ENCODE measurements at places on chromosomes 16 and 17.

DNA sequence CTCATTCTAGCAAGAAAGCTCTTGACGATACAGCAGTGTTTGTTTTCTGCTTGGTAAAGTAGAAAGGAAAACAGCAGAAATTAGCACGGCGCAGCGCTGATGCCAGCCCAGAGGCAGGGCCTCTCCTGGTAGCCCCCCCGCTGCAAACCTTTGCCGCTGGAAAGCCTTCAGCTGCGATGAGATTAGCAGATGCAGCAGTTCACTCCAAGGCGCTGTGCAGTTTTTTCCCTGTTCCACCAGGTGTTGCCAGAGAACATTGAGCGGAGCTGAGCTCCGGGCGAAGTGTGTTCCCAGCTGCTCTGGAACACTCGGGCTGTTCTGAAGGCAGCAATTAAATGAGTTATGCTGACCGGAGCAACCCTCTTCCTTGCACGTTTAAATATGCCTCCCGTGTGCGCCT, 72.5 kb downstream of the RBFOX1 start:
- H3K36me3 ChIP-seq: no peaks in the 10 kb centered on the region
- no peak overlapping the region for H3K27ac ChIP-seq
- no peak for DNase-seq

DNA sequence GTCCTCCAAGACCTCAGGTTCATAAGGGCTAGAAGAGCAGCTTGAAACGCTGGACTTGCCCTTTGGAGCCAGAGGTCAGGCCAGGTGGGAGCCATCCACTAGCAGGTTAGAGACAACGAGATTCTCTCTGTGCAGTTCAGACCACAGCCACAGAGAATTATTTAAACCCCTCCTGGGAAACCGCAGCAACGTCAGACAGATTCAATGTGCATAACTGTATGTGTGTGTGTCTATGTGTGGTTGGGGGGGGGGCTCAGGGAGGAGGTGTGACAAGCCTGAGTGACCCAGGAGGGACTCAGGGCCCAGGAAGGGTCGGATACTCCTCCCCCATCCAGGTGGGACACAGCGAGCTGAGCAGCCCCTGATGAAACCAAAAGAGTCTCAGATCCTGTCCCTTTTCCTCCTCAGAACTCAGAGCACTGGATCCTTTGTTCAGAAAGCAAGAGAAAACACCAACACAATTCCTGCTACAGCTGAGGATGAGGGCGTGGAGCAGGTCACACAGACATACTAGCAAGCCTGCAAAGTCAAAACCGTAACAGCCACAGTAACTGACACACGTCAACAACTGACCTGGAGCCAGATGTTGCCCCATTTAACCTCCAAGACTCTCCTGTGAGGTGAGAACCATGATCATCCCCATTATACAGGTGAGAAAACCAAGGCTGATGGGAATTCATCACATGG, 66.8 kb downstream of the XYLT1 start:
- peak overlapping the region; percentile 11 for H3K27ac ChIP-seq
- no peaks in the 10 kb centered on the region for H3K27me3 ChIP-seq
- H3K36me3 ChIP-seq: peaks cover 3% of the 10 kb centered on the region
- no peak overlapping the region for H3K4me3 ChIP-seq

- H3K27ac ChIP-seq: peak overlapping the region; percentile 22
- H3K4me3 ChIP-seq: no peak overlapping the region
- H3K4me1 ChIP-seq: peaks cover 34% of the 10 kb centered on the region
- H3K27me3 ChIP-seq: no peaks in the 10 kb centered on the region
Observed at GRCh38 chr17:17768424-17769088, 68.2 kb downstream of the SREBF1 start.

- no peaks in the 10 kb centered on the region for H3K4me1 ChIP-seq
- H3K36me3 ChIP-seq: no peaks in the 10 kb centered on the region
- no peak overlapping the region for H3K4me3 ChIP-seq
- H3K27me3 ChIP-seq: no peaks in the 10 kb centered on the region
- no peak for DNase-seq
- H3K27ac ChIP-seq: no peak overlapping the region
Observed at GRCh38 chr16:6059671-6060070, 962.1 kb upstream of the EEF2KMT start.

DNA sequence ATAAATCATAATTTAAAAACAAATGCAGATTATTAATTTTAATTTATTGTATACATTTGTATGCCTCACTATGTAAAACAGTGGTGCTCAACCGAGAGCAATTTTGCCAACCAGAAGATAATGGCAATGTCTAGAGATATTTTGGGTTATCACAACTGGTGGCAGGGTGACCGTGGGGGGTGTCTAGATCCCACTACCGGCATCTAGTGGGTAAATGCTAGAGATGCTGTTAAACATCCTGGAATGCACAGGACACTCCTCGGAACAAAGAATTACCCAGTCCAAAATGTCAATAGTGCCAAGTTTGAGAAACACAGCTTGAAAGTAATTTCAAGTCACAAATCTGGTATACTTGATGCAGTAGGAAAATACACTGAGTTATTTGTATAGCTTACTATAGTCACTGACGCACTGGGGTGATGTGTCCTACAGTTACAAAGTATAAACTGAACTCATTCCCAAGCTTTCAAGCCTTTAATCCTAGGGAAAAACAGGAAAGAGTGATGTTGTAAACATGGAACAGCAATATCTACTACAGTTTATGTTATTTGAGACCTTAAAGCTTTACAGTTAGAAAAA, 133.5 kb downstream of the BRIP1 start:
- DNase-seq: no peak
- peaks cover 3% of the 10 kb centered on the region for H3K36me3 ChIP-seq
- H3K4me1 ChIP-seq: no peaks in the 10 kb centered on the region
- H3K4me3 ChIP-seq: no peak overlapping the region

GRCh38 chr16:52843381-52843780, 209.3 kb downstream of the CHD9NB start:
- no peaks in the 10 kb centered on the region for H3K4me1 ChIP-seq
- no peak overlapping the region for H3K27ac ChIP-seq
- H3K4me3 ChIP-seq: no peak overlapping the region
- DNase-seq: no peak
- H3K36me3 ChIP-seq: no peaks in the 10 kb centered on the region

DNA sequence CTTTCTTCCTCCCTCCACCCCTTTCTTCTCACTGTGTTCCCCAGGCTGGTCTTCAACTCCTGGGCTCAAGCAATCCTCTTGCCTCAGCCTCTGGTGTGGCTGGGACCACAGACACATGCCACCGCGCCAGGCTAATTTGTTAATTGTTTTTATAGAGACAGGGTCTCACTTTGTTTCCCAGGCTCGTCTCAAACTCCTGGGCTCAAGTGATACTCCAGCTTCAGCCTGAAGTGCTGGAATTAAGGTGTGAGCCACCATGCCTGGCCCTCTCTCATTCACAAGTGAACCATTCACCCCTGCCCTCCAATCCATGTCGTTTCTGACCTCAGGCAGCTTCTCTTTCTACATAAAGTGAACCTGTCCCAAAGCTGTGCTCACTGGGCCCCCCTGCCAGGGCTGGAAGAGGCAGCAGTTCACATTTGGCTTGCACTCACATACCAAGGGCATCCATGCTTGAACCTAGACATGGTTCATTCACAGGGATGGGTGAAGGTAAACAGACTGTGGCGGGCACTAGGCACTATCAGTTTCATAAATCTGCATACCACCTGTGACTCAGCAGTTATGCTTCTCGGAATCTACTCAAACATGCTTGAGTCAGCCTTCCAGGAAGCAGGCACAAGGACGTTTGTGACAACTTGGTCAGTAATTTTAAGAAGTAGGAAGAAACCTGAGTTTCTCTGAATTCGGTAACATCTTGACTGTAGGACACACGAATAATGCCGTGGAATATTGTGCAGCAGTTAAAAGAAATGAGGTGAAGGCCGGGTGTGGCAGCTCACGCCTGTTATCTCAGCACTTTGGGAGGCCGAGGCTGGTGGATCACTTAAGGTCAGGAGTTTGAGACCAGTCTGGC, 6.0 kb upstream of the RNF213 start:
- peak overlapping the region; percentile 99 for H3K27ac ChIP-seq
- peak overlapping the region; percentile 67 for H3K4me3 ChIP-seq
- peaks cover 4% of the 10 kb centered on the region for H3K36me3 ChIP-seq
- H3K4me1 ChIP-seq: peaks cover 75% of the 10 kb centered on the region
- H3K27me3 ChIP-seq: no peaks in the 10 kb centered on the region

DNA sequence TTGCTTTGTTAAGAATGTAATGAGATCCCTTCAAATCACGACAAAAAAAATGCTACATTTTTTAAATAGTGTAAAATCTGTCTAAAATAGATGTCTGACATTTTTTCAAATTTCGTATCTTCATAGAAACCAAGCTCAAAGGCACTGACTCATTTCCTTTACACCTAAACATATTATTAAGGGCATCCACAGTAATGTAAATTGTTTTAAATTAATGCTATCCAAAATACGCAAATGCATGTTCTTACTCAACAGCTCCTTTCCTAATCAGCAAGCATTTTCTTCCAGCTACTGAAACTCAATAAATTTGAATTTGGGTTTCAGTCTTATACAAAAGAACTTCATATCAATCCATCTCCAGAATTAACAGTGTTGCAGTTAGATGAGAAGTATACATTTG, 4.3 kb downstream of the C16orf87 start:
- H3K4me3 ChIP-seq: peak overlapping the region; percentile 48
- peak overlapping the region; percentile 90 for H3K27ac ChIP-seq
- peaks cover 39% of the 10 kb centered on the region for H3K36me3 ChIP-seq
- H3K4me1 ChIP-seq: peaks cover 53% of the 10 kb centered on the region
- DNase-seq: no peak

GRCh38 chr16:52561910-52562741, 15.2 kb upstream of the TOX3 start:
- H3K36me3 ChIP-seq: no peaks in the 10 kb centered on the region
- H3K4me1 ChIP-seq: no peaks in the 10 kb centered on the region
- DNase-seq: no peak
- no peaks in the 10 kb centered on the region for H3K27me3 ChIP-seq
- no peak overlapping the region for H3K4me3 ChIP-seq
- H3K27ac ChIP-seq: no peak overlapping the region

DNA sequence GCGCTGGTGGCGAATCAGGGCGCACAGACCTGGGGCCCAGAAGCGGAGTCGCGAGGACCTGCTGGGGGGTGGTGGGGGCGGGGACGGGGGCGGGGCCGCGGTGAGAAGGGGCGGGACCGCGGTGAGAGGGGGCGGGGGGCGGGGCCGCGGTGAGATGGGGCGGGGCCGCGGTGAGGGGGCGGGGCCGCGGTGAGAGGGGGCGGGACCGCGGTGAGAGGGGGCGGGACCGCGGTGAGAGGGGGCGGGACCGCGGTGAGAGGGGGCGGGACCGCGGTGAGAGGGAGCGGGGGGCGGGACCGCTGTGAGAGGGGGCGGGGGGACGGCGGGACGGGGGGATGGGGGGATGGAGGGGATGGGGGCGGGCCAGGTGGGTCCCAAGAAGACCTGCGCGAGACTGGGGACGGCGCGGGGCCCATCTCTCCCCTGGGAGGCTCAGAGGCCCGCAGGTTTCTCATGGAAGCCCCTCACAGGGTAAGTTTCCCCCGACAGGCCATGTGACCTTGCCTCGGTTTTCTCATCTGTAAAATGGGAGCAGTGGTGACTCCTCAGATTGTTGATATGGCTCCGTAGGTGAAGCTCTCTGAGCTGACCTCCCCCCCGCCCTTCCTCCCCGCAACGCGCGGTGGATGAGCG, 28.6 kb upstream of the DBNDD1 start:
- DNase-seq: no peak
- H3K27me3 ChIP-seq: peaks cover 21% of the 10 kb centered on the region
- no peak overlapping the region for H3K4me3 ChIP-seq
- peaks cover 4% of the 10 kb centered on the region for H3K36me3 ChIP-seq
- H3K4me1 ChIP-seq: peaks cover 10% of the 10 kb centered on the region
- no peak overlapping the region for H3K27ac ChIP-seq

GRCh38 chr17:19019041-19019941, 14.7 kb upstream of the FAM83G start:
- H3K4me1 ChIP-seq: peaks cover 8% of the 10 kb centered on the region
- H3K27me3 ChIP-seq: no peaks in the 10 kb centered on the region
- peaks cover 21% of the 10 kb centered on the region for H3K36me3 ChIP-seq
- no peak overlapping the region for H3K4me3 ChIP-seq

DNA sequence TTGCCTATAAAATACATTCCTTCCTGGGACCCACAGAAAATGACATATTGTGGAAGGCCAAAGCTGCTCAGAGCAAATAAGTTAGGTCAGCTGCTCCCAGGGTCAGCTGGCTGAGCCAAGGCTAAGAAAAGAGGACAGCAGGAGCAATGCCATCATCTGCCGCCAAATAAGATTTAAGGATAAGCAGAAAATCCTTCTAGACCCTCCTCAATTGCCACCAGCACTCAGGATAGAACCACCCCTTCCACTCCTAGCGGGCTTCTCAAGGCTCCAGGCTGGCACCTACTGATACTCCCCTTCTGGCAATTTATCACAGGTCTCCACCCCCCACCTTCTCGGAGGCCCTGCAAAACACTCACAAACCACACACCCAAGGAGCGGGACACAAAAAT, 22.9 kb downstream of the MBTPS1 start:
- H3K4me3 ChIP-seq: no peak overlapping the region
- peaks cover 21% of the 10 kb centered on the region for H3K4me1 ChIP-seq
- H3K27me3 ChIP-seq: no peaks in the 10 kb centered on the region
- no peak overlapping the region for H3K27ac ChIP-seq
- H3K36me3 ChIP-seq: peaks cover 95% of the 10 kb centered on the region
- DNase-seq: no peak

GRCh38 chr17:61393550-61393903, 6.1 kb upstream of the TBX2 start:
- H3K36me3 ChIP-seq: no peaks in the 10 kb centered on the region
- H3K27ac ChIP-seq: no peak overlapping the region
- H3K4me3 ChIP-seq: no peak overlapping the region
- H3K4me1 ChIP-seq: peaks cover 15% of the 10 kb centered on the region

GRCh38 chr16:83100679-83101078, 473.9 kb downstream of the CDH13 start:
- H3K4me3 ChIP-seq: no peak overlapping the region
- no peaks in the 10 kb centered on the region for H3K36me3 ChIP-seq
- peaks cover 4% of the 10 kb centered on the region for H3K27me3 ChIP-seq
- H3K27ac ChIP-seq: no peak overlapping the region
- no peak for DNase-seq

- H3K36me3 ChIP-seq: peaks cover 67% of the 10 kb centered on the region
- peak; percentile 53 for DNase-seq
- H3K4me1 ChIP-seq: peaks cover 45% of the 10 kb centered on the region
Observed at GRCh38 chr16:87457709-87458423, 35.0 kb downstream of the ZCCHC14 start.

DNA sequence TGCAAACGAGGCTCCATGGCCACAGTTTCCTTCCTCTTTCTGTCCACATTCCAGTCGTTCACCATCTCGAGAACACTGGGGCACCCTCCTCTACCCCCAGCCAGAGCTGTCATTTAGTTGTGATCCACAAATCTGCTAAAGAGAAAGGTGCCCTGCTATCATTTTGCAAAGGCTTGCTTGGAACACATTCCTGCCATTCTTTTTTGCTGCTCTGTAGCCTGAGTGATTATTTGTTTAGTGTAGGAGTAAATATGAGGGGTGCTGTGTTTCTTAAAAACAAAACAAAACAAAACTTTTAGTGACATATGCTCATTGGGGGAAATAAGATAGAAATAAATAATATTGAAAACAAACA, 166.7 kb downstream of the PRKCA start:
- no peak overlapping the region for H3K4me3 ChIP-seq
- H3K27me3 ChIP-seq: no peaks in the 10 kb centered on the region
- H3K36me3 ChIP-seq: peaks cover 67% of the 10 kb centered on the region
- peak overlapping the region; percentile 98 for H3K27ac ChIP-seq

GRCh38 chr17:27462149-27462548, 5.9 kb downstream of the KSR1 start:
- peaks cover 45% of the 10 kb centered on the region for H3K36me3 ChIP-seq
- no peak overlapping the region for H3K27ac ChIP-seq
- no peak for DNase-seq
- H3K4me1 ChIP-seq: peaks cover 89% of the 10 kb centered on the region
- no peaks in the 10 kb centered on the region for H3K27me3 ChIP-seq

GRCh38 chr16:88407807-88408206, 25.0 kb downstream of the ZNF469 start:
- no peak overlapping the region for H3K27ac ChIP-seq
- DNase-seq: no peak
- H3K4me3 ChIP-seq: no peak overlapping the region

Measured in activated T-cell treated with anti-CD3 and anti-CD28 coated beads, Interleukin-2, amount 50 U/mL, for 24 hours (primary cell).